ENCODE measurements at places on chromosomes 3 and 15.

DNA sequence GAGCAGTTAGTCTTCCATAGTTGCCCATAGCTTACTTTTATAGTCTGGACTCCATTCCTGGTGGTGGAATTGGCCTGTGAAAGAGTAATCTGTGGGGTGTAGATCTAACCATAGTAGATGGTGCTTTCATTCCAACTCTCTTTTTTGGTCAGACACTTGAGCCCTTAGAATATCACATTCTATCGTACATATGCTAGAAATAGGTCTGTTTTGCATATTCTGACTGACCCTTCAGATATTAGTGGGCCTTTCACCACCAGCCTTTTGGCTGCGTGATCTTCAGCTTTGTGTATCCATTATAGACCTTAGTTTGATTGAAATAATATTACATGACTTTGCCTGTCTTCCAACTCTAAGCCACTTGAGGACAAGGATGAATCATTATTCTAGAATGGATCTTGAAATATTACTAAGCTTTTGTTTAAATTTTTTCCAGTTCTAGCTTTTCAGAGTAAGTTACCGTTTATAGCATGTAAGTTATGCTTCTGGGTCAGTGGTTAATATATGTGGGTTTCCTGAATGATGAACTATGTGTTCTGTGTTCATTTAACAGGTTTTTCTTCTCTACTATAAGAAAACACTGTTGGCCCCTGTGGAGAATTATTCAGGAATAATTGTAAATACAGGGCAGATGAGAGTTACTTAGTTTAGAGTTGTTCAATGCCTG lies 8.7 kb downstream of the RAB7A start:
- DNase-seq: no peak

DNA sequence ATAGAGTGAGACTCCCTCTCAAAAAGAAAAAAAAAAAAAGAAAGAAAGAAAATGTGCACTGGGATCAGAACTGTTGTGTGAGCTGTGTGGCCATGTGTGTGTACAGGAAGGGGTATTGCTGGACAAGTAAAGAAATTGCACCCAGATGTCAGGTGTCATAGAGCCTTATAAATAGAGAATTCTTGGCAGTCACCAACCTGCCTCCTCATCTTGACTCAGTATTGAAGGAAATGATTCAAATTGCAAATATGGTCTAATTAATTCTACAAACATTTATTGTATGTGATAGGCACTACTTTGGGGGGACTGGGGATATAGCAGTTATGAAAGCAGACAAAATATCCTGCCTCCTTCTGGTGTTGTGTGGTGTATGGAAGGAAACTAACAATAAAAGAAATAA lies 243.8 kb upstream of the TTC14 start:
- peak; percentile 63 for DNase-seq

DNA sequence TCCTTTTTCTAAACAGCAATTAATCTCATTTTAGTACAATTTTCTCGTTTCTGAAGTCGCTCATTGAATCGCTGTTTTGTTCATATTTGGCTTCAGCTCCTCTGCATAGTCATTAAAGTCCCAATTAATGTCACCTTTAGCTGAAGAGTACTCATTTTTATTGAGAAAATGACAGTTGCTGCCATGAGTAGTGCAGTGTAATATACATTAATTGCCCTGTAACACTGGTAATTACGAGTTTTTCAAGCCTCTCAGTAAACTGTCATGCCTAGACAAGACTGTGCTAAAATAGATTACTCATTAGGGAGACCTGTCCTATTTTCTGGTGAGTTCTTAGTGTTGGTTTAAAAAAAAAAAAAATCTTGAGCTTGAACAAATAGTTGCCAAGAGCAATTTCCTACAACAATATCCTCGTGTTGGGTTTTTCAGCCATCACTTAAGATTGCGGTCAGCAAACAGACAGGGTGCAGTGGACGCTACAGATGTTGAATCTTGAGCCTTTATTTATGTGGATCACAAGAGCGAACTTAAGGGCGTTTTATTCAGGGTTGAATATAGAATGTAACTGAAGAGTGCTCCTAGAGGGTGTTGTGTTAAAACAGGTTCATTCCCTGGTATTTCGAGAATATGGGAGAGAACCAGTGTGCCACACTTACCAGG lies 176.0 kb downstream of the CDIN1 start:
- DNase-seq: no peak

GRCh38 chr15:64636556-64636955 lies 138.8 kb downstream of the RBPMS2 start:
- no peak for DNase-seq

DNA sequence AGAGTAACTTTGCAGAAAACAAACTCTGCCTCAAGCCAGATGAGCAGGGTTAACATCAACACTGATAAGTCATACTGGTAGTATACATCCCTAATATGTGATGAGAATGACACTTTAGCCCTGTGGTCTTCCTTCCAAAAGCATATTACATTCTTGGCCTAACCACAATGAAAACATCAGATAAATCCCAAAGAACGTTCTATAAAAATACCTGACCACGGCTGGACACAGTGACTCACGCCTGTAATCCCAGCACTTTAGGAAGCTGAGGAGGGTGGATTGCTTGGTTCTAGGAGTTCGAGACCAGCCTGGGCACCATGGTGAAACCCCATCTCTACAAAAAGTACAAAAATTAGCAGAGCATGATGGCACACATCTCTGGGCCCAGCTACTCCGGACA lies 4.7 kb downstream of the TMCC1 start:
- peak; percentile 92 for DNase-seq

GRCh38 chr3:141955175-141955574 lies 78.7 kb downstream of the ATP1B3 start:
- peak; percentile 62 for DNase-seq

- no peak for DNase-seq
These were observed 701.3 kb downstream of the EPHA3 start for GRCh38 chr3:89808680-89809197.

GRCh38 chr15:80536231-80536630 lies 132.0 kb downstream of the ARNT2 start:
- DNase-seq: no peak

GRCh38 chr3:117874028-117874690 lies 1160.5 kb downstream of the IGSF11 start:
- no peak for DNase-seq

DNA sequence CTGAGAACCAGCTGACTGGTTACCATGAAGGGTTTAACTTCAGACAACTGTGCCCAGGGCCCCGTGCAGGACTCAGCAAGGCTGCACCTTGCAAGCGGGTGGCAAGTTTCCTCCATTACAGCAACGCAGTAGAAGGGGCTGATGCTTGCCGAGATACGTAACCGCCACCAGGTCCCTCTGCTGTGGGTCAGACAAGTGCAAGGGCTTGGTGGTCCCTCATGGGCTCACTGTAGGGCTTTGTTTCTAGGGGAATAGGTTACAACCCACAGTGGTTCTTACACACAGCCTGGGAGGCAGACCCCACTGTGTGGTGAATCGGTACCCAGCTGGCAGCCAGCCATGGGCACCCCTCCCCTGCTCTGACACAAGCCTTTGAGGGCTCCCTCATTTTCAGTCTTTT lies 15.5 kb upstream of the SNRPA1 start:
- no peak for DNase-seq

GRCh38 chr3:125145751-125146475 lies 66.6 kb downstream of the SLC12A8 start:
- no peak for DNase-seq

GRCh38 chr3:158696618-158697017 lies 24.2 kb upstream of the LXN start:
- peak; percentile 58 for DNase-seq

GRCh38 chr3:3848923-3849275 lies 49.7 kb downstream of the LRRN1 start:
- no peak for DNase-seq

DNA sequence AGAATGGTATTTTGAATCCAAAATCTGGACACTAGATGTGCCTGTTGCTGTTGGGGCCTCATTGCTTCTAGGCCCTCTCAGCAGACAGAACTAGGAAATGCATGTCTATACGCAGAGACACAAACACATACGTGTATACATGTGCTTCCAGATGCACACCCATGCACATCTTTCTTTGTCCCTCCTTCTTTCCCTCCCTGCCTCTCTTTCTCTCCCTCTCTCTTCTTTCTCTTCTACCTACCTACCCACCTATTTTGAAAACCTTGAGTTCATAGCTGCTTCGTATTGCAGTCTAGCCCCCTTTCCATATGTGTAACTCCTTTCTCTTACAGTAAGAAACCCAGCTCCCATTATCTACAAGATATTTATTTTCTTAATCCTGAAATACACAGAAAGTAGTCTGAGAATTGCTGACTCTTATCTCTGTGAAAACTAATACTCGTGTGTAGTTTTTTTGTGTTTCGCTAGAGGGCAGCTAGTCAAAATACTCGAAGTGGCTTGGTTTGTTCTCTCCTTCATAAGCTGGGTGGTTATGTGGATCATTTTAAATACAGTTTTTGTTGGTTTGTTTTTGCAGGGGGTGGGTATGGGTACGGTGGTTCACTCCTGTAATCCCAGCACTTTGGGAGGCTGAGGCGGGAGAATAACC lies 18.5 kb downstream of the RPL32 start:
- no peak for DNase-seq

GRCh38 chr15:76495487-76495886 lies 158.9 kb downstream of the ISL2 start:
- peak; percentile 35 for DNase-seq
